ENCODE measurements at places on chromosomes 12 and 14.

DNA sequence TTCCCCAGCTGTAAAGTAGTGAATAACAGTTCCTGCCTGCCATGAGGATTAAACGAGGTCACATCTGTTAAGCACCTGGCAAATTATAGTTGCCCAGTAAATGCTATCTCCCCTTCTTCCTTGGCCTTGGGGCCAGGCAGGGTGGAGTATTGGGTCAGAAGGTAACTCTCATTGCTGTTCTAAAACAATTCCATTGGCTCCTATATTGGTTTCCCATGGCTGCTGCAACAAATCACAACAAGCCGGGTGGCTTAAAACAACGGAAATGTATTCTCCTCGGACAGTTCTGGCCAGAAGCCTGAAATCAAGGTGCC, 31.9 kb downstream of the MMAB start:
- DNase-seq: no peak

- no peak for DNase-seq
Observed at GRCh38 chr12:130642856-130643255, 73.2 kb downstream of the RIMBP2 start.

DNA sequence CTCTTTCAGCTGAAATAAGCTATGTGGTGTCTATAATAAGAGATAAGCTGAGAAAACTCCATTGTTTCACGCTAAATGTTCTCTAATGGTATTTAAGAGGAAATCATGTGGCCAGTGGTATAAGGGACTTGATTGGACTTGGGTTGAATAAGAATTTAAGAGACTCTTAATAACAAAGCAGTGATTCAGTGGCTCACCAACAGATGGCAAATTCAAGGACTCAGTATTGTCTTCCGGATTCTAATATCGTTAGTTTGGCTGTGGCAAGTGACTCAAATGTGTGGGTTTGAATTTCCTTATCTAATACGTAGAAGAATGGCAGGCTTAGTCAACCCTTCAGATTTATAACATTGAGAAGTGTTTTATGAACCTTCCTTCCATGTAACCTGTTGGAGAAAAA, 49.1 kb upstream of the KCNH3 start:
- DNase-seq: no peak

DNA sequence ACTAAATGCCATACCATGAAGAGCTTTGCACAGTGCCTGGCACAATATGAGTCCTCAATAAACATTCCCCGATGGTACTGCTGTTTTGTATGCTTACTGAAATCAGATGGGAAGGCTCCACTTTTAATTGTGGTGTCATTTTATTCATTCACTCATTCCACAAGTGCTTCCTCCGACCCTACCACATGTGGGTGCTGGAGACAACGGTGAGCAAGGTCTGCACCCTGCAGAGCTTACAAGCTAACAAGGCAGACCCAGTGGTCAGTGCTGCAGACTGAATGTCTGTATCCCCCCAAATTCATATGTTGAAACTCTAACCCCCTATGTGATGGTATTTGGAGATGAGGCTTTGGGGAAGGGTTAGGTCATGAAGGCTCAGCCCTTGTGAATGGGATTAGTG, 48.3 kb downstream of the RFX4 start:
- DNase-seq: no peak

GRCh38 chr14:36702474-36702873, 40.8 kb downstream of the PAX9 start:
- DNase-seq: no peak

All from NK-92 treated with Interleukin-12 subunit alpha and Interleukin-12 subunit beta, amount 100 ng/mL, for 24 hours (cell line).